ENCODE measurements at places on chromosomes 11 and 22. TPM values are rescaled to one million over a fixed set of nuclear protein-coding genes. Genes with fewer than 3 reads are reported as not detected.

GRCh38 chr11:3684819-3685172 lies 13.6 kb upstream of the CHRNA10 start:
- DNase-seq = no peak

Gene BLID
- not detected for polyA plus RNA-seq

DNA sequence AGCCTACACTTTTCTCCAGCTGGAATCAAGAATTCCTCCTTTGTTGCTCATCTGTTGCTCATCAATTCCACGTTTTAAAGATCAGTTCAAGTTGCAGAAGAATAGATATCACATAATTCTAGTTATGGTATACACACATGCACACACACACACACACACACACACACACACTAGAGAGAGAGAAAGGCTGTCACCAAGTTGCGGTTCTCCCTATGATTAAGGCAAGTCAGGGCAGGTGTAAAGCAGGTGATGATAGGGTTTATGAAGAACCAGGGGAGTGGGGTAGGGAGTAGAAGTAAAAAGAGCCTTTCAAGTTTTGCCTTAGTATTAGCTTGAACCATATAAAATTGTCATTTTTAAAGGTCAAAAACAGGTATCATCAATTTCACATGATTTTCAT lies 31.7 kb upstream of the TMPRSS4 start:
- no peak for DNase-seq

Gene SOX6
- polyA plus RNA-seq = 0.80 TPM

Gene SCGB1D4
- not detected for polyA plus RNA-seq

DNA sequence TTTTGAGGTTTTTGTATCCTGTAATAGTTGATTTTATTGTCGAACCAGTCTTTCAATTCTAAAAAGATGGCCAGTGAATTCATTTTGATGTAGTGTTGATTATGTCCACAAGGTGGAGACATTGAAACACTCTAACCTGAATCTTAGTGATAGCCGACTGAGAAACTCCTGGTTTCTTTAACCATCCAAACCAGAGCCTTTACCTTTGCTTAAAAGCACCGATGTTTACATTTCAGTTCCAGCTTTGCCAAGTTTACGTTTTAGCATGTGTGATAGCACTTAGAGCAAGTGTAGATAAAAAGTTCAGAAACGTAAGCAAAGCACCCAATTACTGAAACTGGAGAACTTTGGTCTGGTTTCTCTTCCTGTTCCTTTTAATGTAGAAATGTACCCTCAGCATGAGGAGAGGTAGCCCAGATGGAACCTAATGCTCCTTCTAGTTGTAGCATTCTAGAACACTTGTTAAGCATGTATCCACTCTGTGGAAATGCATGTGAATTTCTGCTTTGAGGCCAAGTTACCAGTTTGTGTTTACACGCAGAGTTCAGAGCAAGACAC lies 208.6 kb downstream of the DBX1 start:
- no peak for DNase-seq

- no peak for DNase-seq
These were observed 17.8 kb upstream of the CSNK1E start for GRCh38 chr22:38335077-38335476.

Gene MEI1
- 1.3 TPM for polyA plus RNA-seq

DNA sequence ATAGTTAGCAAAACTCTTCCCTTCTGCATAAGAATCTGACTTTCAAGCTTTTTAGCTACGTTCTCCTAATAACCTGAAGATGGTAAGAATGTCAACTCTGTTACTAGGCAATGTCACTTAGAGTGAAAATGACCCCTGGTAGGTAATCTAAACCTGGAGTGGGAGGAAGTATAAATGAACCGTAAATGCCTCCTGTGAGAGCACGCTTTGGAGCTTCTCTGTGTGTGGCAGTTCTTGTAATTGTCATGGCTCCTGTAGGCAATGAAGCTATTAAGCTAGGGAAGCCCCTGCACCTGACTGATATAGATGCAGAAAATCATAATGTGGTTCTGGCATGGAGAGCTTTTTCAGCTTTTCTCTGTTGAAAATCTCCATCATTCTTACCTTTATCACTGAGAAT lies 29.4 kb downstream of the CALCA start:
- no peak for DNase-seq

DNA sequence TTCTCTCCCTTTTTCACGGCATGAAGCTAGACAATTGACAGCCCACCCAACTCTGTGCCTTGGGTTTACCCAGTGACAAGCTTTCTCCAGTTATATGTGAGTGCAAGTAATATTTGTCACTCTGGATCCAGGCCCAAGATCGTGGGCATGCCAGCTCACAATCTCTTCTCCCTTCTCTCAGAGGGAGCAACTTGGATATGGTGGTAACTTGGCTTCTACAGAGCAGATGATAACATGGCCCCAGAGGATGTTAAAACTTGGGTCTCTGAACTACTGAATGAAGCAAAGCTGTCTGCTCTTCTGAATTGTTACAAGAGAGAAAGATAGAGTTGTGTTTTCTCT lies 20.8 kb downstream of the C11orf96 start:
- no peak for DNase-seq

GRCh38 chr11:117295438-117296137 lies 4.4 kb downstream of the BACE1-AS start:
- no peak for DNase-seq

GRCh38 chr22:45644714-45645113 lies 26.9 kb upstream of the ATXN10 start:
- DNase-seq = no peak

DNA sequence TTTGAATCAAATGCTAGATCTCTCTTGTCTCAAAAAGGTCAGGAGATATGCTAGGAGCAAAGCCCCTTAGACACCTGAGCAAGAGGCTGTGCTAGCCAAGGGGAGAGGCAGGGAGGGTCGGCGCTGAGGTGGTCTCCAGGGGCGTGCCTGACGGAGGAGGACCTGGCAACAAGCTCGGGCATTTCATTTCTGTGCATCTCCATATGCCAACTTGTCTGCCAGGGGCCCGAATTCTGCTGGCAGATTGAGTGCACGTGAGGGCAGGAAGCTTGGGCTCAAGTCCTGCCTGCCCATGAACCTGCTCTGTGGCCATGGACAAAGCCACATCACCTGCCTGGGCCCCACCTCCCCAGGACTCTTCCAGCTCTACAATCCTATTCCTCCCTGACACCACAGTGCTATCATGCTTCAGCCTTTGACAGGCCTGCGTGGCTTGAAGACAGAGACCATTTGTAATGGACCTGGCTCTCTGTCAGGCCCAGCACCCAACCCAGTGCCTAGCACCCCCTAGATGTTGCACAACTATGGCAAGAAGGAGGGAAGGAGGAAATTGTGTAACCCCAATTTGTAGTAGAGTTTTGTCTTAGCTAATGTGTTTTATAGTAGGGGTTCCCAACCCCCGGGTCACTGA lies 16.3 kb upstream of the VSIG10L2 start:
- no peak for DNase-seq

Gene PRODH
- 14.4 TPM for polyA plus RNA-seq

Gene LAYN
- polyA plus RNA-seq = 4.4 TPM

DNA sequence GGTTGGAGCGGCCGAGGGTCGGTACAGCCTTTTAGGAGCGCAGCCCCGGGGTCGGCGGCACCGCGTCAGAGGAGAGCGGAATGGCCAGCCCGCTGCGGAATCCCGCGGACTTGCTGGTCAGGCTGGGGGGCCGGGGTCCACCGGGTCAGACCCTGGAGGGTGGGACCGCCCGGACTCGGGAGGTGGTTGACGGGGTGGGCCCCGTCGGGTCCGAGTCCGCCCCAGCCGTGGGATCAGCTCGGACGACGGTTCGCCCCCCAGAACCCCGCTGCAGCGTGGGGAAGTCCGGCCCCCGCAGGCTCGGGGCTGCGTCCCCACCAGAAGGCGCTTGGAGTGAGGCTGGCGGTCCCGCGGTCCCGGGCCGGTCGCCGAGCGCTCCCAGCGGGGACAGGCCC lies 301 bp upstream of the ADM2 start:
- no peak for DNase-seq

- no peak for DNase-seq
These were observed 29.6 kb downstream of the TMEM184B start for GRCh38 chr22:38243007-38243765.

DNA sequence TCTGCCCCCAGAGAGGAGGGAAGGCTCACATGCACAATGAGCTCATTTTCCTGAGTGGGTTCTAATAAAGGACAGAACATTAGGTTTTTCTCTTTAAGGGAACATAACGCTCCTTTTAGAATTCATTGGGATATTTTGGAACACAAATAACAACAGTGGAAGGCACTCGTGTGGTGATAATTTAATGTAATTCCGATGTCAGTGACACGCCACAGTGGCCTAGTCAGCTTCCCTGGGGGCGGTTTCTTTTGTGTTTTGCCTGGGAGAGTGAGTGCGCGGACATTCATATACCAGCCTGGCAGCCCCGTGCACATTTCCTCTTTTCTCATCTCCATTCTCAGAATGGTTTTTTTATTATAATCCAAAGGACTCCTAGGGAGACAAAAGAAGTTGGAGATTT lies 41.1 kb downstream of the SEZ6L start:
- DNase-seq = no peak

Gene KIF18A
- polyA plus RNA-seq = not detected

GRCh38 chr11:36212564-36213392 lies 76.4 kb downstream of the COMMD9 start:
- no peak for DNase-seq

DNA sequence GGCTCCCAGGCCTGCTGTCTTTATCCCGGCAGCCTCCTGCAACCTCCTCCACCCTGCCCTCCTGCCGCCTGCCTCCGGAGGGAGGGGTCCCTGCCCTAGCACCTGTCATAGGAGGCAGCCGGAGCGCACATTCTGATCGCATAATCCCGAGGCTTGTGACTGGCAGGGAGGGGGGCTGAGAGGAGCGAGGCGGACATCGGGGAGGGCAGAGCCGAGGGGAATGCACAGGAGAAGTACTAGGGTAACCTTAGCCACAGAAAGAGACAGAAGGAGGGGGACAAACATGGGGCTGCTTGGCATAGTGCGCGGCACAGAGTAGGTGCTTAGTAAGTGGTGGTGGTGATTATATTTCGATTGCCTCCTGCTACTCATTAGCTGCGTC lies 9.2 kb upstream of the ALX4 start:
- DNase-seq = no peak

Gene SLC16A8
- polyA plus RNA-seq = 0.19 TPM

- DNase-seq = no peak
These were observed 5.9 kb downstream of the SYVN1 start for GRCh38 chr11:65128182-65129145.

Gene SHISA8
- 3.5 TPM for polyA plus RNA-seq

DNA sequence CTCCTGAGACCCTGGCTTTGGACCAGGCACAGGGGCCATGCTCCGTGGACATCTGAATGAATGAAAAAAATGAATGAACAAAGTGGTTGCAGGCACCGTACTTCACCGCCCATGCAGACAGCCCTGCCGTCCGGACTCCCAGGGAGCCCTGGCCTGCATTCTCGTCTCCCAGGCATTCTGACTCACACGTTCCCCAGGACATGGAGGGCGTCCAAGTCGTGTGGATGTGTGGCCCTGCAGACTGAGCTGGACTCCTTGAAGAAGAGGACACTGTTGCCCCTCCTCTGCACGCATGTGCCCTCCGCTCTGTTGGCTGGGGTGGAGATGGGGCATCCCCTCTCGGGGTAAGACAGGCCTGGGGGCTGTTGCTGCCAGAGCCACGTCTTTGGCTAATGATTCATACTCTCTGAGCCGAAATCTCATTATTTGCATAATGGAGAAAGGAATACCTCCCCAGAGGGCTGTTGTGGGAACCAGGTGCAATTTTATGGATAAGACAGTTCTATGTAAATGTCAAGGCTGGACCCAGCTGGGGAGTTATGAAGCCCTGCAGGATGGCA lies 49.7 kb downstream of the RTL6 start:
- DNase-seq = peak; percentile 70

Measured in heart right ventricle (tissue), 16 donors.